ENCODE measurements at places on chromosomes 6 and 20.

DNA sequence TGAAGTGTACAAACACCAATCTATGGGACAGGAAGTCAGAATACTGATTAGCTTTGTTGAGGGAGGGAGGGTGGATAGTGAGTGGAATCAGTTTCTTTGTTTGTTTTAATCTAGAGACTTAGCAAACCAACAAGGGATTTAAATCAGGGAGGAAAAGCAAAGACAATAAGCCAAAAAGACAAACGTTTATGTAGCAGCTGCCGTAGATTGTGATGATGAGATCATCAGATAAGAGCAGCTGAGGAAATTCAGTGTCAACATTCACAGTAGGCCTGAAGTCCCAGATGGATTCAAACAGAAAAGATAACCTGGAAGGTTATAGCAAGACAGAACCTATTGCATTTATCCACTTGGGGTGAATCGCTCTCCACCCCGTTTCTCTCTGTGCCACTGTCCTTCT lies 104.9 kb upstream of the SYNDIG1 start:
- DNase-seq: no peak

- no peak for DNase-seq
These were observed 6.1 kb upstream of the PKIG start for GRCh38 chr20:44576297-44576696.

- DNase-seq: no peak
These were observed 285.9 kb downstream of the ALDH8A1 start for GRCh38 chr6:134663800-134664535.

DNA sequence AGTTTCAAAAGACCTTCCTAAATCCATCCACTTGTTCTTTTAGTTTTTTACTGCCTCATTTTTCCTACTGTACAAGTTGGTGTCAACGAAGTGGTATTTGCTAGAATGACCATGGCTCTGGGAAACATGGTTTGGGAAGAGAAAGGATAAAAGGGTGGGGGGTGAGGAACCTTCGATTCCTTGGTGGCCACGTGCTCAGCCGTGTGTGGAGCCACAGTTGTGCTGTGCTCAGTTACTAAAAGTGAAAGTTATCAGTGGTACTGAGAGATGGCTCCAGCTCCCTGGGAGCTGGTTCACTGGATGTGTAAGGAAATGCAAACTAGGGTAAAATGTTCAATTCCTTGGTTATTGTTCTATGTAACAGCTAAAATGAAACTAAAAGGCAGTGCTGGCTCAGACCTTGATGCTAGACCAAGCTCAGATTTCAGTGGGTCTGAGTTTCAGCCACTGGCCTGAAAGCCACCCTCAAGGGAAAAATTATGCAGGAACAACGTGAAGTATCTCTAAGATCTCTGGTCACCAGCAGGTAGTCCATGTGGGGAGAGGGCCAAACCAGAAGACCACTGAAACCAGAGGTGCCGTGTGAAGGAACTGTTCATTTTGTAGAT lies 7.4 kb upstream of the SLC22A2 start:
- no peak for DNase-seq

- DNase-seq: no peak
These were observed 10.9 kb upstream of the ZNF831 start for GRCh38 chr20:59152559-59153354.

DNA sequence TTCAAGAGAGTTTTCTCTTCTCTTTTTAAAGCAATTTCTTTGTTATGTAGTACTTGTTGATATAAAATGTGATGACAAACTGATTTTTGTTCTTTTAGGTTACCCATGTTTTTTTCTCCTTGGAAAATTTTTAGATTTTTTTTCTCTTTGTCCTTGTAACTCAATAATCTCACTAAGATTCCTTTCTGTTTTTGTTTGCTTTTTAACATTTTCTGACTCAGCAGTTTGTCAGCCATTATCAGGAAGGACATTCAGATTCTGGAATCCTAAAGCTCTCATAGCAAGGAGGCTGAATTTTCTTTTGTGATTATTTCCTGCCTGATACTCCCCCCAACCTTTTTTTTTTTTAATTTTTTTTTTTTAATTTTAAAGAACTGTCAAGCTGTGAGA lies 75.2 kb upstream of the CITED2 start:
- no peak for DNase-seq

GRCh38 chr20:4152696-4153235 lies 137.4 kb upstream of the RNF24 start:
- DNase-seq: no peak

GRCh38 chr6:128573036-128573435 lies 52.6 kb upstream of the PTPRK start:
- DNase-seq: no peak

GRCh38 chr6:2378891-2379652 lies 133.7 kb upstream of the GMDS start:
- no peak for DNase-seq

- DNase-seq: no peak
These were observed 3.9 kb upstream of the MRPS10 start for GRCh38 chr6:42221546-42221945.

DNA sequence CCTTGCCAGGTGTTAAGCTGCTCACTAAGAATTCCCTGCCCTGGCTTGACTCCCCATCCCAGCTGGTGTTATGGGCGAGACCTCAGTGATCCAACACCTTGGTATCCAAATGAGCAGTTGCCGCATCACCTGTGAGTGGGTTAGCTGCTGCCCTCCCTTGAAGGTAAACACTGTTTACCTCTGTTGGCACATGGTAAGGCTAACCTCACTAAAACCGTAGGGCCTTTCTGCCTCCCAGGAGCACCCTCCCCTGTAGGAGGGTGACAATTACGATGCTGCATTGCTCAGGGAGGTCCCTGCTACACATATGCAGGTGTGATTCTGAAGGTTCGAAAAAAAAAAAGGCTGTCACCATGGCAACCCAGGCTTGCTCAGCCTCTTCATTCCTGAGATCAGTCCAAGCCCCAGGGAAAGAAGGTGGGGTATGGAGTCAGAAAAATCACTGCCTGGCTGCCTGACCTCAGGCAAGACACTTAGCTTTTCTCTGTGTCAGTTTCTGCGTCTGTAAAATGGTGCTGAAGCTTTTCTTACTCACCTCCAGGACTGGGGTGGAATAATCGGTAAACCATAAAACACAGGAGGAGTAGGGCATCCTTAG lies 19.5 kb downstream of the PNPLA1 start:
- peak; percentile 54 for DNase-seq

DNA sequence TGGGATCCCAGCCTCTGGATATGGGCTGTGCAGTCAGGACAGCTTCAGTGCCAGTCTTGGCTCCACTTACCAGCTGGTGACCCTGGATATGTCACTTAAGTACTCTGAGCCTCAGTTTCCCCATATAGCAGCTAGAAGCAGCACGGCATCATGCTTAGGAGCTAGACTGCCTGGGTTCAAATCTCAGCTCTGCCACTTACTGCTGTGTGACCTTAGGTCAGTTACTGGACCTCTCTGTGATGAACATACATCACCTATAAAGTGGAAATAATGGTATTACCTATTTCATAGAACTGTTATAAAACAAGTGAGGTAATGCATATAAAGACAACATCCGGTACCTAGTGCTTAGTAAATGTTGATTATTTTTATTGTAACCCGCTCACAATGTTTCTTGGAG lies 83.7 kb downstream of the GRM4 start:
- DNase-seq: no peak

- DNase-seq: no peak
These were observed 71.0 kb downstream of the PREP start for GRCh38 chr6:105331927-105332326.

DNA sequence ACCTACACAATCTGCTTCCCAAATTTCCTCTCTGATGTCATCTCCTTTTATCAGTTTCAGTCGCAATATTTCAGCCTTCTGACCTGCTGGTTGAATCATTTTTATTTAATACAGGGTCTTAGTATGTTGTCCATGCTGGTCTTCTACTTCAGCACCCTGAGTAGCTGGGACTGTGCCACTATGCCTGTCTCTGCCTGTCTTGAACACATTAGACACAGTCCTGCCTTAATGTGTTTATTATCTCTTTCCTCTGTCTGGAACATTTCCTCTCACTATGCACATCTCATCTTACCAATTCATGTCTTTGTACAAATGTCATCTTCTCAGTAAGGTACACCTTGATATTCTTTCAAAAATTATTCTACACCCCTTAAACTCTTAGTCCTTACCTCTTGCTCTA lies 106.5 kb downstream of the THEMIS start:
- no peak for DNase-seq

DNA sequence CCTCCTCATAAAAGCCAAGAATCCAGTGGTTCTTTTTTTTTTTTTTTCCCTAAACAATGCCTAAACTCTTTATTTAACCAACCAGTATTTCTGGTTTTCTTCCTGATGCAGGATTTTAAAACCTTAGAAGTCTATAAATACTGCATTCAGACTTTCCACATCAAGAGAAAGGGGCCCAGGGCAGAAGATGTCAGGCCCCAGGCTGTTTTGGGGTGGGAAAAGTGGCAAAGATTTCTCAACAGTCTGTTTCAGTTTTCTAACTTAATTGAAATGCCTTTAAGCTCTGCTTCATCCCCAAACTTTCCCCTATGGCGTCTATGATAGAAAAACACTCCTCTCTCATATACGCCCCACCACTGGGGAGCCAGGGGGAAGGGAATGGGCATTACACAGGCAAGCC lies 33.1 kb downstream of the QRSL1 start:
- DNase-seq: no peak

- no peak for DNase-seq
These were observed 30.7 kb upstream of the IRF4 start for GRCh38 chr6:360764-361373.

- DNase-seq: peak; percentile 23
These were observed 186.3 kb downstream of the ADGB start for GRCh38 chr6:146785001-146785585.

- DNase-seq: no peak
These were observed 98.8 kb downstream of the EPB41L2 start for GRCh38 chr6:130964289-130964688.

- DNase-seq: peak; percentile 79
These were observed 12.1 kb upstream of the PDYN start for GRCh38 chr20:2005831-2006426.

GRCh38 chr6:161486361-161487216 lies 212.7 kb upstream of the AGPAT4 start:
- DNase-seq: no peak

- no peak for DNase-seq
These were observed 92.1 kb downstream of the PHACTR3 start for GRCh38 chr20:59696476-59696875.

DNA sequence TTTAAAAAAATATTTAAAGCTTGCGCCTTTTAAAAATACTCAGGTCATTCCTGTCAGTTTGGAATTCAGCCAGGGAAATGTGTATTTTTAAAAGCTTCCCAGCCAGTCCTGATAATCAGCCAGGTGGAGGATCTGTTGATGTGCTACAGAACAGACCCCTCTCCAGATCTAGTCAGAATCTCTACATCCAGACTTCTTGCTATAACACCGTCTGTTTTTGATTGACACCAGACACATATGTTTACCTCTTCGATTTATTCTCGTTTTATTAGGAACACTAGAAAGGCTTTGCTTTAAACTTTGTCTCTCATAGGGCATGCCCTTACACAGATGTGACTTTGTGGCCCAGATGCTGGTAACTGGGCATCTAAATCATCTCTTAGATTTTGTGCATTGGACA lies 11.7 kb downstream of the PARD6B start:
- no peak for DNase-seq

- DNase-seq: no peak
These were observed 5.6 kb upstream of the PSORS1C2 start for GRCh38 chr6:31144296-31144969.

GRCh38 chr20:54479138-54479906 lies 3.9 kb downstream of the DOK5 start:
- DNase-seq: no peak
